T-helper 1 cell (primary cell): ENCODE measurements at places on chromosomes 6 and 20.

DNA sequence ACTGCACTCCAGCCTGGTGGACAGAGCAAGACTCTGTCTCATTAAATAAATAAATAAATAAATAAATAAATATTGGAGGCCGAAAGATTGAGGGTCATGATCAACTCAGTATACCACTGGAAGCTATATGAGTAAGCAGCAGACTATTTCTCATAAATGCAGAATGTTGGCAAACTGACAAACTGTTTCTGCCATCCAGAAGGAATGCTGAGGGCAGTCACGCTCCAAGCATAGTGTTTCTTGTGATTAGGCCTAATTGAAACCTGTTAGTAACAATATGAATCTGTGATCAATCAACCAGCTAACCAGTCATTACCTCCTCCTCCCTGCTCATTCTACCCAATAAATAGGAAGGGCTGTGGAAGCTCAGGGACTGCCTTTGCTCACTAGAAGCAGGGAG is 15.2 kb upstream of the KCNK15 start:
- DNase-seq = no peak

DNA sequence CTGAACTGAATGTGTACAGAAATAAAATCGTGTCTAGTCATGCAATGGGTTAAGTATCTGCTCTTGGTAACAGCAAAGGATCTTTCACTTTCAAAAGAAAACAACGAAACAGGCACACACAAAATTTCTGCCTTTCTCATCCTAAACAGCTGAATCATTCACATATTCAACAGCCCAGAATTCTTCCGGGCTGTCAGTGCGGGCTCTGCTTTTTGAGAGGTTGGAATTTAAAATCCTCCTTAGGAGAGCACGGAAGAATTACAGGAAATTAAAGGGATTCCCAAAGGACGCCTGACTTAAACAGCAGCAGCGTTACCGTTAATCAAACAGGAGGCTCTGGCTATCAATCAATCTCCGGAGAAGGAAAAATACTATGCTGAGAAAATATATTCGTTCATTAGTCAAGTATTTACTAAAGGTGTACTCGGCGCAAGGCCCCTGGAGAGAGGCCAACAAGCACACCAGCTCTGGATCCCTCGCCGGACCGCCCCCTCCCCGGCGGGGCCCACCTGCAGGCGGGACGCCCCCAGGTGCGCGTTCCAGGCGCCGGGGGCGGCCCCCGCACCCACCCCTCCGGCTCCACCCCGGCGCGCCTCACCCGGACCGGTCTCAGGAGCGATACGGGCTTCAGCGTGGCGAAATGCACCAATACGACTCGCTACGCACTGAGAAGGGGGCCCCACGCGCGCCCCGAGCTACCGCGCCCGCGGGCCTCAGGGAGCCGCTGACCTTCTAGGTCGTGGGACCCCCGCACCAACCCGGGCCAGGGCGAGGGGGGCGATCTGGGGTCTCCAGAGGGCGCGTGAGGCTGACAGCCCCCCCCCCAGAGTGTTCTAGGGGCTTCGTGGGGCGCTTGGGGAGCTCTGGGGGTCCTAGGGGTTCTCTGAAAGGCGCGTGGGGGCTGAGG is 1.0 kb downstream of the NAPB start:
- peak; percentile 26 for DNase-seq

- DNase-seq = no peak
These were observed 147.8 kb downstream of the CD83 start for GRCh38 chr6:14265049-14266021.

- DNase-seq = no peak
These were observed 14.2 kb upstream of the SYNJ2 start for GRCh38 chr6:157967486-157967885.

GRCh38 chr6:16684195-16684689 is 77.0 kb downstream of the ATXN1 start:
- no peak for DNase-seq
